ENCODE measurements at places on chromosomes 12 and 14. TPM values are rescaled to one million over a fixed set of nuclear protein-coding genes. Genes with fewer than 3 reads are reported as not detected.

DNA sequence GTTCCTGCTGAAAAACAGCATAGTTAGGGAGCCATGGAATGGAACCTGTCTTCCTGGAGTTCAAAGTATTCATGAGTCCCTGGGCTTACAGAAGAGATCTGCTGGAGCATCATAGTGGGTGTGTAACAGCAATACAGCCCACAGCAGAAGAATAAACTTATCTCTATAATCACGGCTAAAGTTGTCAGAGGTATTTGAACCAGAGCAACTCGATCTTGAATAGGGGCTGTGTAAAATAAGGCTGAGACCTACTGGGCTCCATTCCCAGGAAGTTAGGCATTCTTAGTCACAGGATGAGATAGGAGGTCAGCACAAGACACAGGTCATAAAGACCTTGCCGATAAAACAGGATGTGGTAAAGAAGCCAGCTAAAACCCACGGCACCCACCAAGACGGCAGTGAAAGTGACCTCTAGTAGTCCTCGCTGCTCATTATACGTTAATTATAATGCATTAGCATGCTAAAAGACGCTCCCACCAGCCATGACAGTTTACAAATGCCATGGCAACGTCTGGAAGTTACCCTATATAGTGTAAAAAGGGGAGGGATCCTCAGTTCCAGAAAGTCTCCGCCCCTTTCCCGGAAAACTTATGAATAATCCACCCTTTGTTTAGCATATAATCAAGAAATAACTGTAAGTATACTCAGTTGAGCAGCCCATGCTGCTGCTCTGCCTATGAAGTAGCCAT, 223.4 kb downstream of the PCNX1 start:
- DNase-seq, result no peak

DNA sequence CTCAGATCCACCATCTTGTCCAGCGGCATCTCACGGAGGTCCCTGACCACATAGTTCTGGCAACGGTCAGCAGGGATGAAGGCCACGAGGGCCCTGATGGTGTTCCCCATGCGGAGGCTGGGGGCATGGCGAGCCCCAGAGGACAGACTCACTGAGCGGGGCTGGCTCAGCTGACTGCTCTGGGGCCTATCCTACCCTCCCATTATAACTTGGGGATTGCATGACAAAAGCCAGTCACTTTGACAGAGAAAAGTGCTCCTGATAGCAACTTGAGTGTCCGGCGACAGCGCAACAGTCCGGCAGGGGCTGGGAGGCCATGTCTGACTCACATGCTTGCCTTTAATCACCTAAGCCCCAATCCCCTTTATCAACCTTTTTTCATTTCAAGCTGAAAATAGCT, at the start of gene LRRC10:
TSS of gene LRRC10 (minus strand) at position 179 of the 400 bp plus-strand sequence. CDS start at position 110, 69 bp downstream.
- no peak for DNase-seq

DNA sequence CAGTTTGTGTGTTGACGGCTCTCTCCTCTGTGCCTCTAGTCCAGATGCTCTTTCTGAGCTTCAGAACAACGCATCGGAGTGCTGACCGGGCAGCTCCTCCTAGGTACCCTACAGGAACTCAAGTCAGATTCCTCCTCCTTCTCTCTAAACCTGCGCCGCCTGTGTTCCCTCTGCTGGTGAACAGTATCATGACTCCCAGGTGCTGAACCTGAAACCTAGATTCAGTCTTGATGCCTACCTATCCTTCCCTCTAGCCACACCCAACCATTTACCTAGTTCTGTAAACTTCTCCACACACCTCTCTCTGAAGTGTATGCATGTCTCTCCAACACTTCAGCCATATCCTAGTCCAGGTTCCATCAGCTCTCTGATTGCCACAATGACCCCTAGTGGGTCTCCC, 112.7 kb downstream of the EFCAB11 start:
- no peak for DNase-seq

DNA sequence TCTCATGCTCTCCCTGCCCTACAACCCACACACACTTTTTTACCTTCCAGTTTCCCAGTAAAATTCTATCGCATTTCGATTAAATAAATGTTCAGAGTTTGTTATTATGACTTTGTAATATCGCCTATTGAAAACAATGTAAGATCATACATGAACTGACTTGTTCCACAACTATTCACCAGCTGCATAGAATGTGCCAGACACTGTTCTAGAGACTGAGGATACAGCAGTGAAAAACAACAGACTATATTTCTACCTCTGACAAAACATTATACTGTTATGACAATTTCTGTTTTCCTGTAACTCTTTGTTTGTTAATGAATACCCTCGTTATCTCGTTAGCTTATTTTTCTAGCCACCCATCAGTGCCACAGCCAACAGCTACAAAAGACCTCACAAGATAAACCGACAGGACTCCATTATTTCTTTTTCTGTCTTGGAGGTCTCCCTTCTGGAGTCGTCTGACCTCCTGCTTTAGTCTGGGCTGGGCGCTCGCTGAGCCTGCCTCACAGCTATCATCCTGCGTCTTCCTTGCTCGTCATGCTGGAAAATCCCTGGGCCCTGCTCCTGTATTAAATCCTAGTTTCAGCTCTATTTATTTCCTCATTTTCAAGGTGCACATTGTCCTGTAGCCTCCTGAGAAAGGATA, 498.9 kb downstream of the DIO2 start:
- DNase-seq, result no peak

DNA sequence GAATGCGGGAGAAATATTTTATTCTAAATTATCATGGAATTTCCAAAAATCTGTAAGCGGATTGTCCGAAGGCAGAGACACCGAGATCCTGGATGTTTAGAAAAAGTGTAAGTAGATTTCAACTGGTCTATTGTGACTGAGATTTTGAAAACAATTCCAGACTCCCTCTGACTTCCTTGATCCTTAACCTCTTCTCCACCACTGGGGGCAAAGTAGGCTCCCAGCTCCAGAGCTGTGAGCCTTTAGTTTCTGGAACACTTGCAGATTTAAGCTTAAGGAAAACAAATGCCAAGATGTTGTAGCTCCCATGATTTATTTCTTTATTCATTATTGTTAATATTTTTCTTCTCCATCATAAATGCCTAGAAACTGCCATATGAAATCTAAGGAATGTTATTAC, 1320.5 kb upstream of the SEL1L start:
- no peak for DNase-seq

DNA sequence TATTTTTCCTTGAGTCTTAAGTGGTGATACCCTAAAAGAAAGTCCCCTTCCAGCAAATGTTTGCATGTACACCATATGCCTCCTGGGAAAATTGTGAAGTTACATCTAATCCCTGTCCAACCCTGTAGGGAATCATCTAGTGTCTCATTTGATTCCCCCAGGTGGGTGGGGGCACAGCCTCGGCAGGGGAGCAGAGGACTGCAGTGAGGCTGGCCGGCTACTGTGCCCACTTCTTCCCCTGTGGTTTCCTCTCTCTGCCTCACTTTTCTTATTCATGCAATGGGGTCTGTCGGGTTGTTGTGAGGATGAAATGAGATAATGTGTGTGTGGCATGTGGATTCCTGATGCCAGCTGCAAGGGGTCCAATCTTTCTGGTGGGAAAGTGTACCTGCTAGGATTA, 6.0 kb downstream of the PAPLN start:
- DNase-seq, result no peak

DNA sequence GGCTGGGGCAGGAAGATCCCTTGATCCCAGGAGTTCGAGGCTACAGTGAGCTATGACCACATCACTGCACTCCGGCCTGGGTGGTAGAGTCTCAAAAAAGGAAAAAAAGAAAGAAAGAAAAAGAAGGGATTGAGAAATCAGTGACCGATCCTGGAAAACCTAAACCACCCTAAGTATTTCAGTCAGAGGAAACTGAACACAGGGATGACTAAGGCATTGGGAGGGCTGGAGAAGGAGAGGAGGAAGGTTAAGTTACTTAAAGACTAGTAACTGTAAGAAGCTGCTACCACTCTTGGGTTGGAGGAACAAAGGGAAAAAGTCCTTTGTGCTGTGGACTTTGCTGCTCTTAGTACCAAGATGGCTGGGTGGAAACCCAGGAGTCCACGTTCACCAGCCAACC, 10.6 kb downstream of the HHIPL1 start:
- no peak for DNase-seq

DNA sequence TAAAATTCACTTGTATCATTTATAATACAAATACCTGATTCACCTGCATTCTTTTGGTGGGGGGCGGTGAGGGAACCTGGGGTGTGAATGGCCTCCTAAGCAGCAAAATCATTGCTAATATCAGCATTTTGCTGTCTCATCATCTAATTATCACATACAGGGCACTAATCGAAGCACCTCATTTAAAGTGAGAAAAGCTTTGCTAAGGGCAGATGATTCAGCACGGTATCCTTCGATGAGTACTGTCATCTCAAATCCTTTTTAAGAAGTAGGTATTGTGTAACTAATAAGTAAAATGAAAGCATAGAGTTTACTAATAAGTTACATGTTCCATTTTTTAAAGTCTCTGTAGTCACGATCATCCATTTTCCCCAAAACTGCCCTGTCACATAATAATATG, 278.1 kb upstream of the SOX5 start:
- no peak for DNase-seq

DNA sequence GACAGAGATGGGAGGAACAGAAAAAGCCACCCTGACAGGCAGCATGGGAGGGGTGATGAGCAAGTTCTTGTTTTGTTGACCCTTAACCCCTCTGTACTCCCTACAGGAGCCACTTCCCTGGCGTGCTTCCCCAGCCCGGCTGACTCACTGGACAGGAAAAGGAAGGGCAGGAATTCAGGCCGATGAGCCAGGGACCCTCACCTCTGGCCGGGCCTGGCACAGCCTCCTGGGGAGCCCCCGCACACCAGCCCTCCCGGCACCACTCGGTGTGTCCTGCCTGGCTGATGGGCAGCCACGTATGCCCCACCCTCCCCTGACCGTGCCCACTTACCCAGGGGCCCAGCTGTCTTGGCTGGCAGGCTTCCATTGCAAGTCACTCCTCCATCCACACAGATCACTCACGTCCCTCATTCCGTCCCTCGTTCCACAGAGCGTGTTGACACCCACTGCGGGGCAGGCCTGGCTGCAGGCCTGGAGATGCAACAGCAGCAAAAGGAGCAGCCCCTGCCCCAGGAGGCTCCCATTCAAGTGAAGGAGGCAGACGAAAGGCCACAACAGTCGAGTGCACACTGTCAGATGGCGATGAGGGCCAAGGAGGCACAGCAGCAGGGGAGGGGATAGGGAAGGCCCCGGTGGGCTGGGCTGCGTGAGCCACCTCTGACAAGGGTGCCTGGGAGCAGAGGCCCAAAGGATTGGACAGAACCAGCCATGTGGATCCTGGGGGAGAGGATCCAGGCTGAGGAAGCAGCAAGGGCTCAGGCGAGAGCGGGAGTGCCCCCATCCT, 19.7 kb upstream of the CD9 start:
- DNase-seq, result no peak

DNA sequence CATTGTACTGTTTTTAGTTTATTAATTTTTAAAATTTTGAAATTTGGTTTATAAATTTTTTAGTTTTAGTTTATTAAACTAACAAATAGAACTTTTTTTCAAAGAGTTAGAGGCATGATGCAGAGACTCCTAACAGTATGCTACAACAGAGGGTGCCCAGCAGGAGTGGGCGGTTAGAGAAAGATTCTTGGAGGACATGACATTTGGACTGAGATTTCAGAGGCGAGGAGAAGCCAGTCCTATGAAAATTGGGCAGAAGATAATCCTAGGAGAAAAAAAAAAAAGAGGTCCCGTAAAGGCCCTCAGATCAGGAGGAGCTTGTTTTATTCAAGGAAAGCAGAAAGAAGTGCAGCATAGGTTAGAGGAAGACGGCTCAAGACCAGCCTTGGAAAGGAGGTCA, 21.7 kb downstream of the KCNK10 start:
- no peak for DNase-seq

DNA sequence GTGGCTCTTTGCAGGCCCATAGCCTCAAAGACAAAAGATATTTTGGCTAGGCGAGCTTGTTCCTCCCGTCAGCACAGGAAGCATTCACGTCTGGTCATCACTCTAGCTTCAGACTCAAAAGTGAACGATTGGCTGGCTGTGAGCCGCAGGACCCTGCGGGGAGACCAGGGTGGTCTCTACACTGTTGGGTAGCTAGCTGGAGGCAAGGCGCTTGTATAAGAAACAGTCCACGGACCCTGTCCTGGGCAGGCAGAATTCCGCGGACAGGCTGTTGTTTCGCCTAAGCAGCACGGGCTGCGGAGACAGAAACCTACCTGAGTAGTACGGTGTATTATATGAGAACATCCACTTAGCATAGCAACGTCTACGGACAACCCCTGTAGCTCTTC, 29.6 kb downstream of the WBP11 start:
- no peak for DNase-seq

PRKD1 gene
- not detected for polyA plus RNA-seq

KRT78 gene
- not detected for polyA plus RNA-seq

All from muscle of arm (tissue), 14 donors.